ENCODE measurements at places on chromosomes 13 and 19.

DNA sequence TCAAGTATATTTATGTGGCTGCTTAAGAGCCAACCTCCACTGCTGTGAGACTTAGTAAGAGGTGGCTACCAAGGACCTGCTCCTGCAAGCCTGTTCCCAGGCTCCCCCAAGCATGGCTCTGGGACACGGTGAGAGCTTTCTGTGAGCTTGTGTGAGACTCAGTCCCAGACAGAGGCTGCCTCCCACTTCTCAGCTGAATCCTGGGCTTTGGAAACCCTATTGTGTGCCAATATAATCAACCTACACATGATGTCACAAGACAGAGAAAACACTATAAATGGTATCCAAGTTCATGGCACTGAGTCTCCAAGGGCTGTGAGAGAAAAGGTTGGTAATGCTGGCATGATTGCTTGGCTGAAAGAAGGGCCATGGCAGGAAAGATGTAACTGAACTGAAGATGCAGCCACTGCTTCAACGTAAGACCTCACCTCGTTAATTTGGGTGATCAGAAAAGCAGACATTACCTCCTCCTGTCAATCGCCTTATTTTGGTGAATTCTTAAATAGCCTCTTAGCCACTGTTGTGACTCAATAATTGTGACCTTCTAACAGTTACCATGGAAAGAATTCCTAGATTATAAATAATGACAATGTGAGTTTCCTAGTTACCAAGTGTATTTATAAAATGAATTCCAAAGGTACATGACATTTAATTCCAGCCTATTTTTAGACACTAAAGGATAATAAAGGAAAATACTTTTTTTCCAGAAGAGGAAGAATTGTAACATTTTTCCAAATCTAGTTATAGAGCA lies 332.0 kb downstream of the IRS2 start:
- DNase-seq = peak; percentile 66

GRCh38 chr19:54354761-54355160 lies 10.0 kb downstream of the LAIR1 start:
- DNase-seq = no peak

- peak; percentile 77 for DNase-seq
These were observed 9.8 kb upstream of the DPF1 start for GRCh38 chr19:38233740-38234251.

DNA sequence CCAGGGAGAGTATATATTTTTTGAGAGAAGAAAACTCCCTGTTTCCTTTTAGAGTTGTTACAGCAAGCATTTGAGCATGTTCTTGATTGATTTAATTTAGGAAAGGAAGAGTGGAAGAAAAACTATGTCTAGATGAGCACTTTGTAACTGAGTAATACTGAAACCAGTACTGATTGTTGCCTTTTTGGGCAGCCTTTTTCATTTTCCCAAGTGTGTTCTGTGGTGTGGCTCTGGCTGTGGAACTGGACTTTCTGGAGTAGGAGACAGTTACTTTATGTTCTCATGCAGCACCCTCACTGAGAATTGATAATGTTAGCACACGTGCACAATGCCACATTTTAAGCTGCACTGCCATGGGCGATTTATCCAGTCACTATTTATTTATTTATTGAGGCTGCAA lies 211.5 kb downstream of the LMO7 start:
- DNase-seq = no peak

GRCh38 chr13:29059800-29060199 lies 239.7 kb downstream of the MTUS2 start:
- peak; percentile 9 for DNase-seq

DNA sequence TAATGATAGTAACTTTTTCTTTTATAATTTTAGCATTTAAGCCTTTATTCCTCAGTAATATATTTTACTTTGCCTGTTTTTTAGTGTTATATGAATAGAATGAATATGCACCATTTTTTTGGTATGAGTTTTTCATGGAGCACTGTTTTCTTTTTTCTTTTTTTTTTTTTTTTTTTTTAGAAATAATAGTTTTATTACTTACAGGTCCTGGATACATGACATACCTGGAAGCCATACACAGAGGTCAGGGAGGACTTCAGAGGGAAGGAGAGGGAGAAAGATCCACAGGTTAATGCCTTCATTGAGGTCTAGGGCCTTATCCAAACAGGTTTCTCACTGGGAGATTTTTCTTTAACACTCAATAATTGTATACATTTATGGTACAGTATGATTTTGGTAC lies 26.4 kb downstream of the KCTD4 start:
- no peak for DNase-seq

GRCh38 chr19:15555021-15555420 lies 46.7 kb downstream of the CYP4F22 start:
- no peak for DNase-seq

DNA sequence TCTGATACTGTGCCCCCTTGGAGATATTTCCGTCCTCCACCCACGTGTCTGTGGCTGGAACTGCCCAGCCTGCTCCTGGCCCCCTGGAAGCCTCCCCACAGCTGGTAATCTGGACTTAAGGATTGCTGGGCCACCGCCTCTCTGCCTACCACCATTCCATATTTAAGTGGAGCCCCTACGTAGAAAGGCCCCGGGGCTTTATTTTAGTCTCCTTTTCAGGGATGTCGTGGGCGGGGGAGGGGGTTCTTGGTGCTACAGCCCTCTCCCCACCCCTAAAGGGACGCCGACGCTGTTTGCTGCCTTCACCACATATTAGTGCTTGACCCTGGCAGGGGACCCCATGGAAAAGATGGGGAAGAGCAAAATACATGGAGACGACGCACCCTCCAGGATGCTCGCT lies 2.7 kb upstream of the NOP53 start:
- no peak for DNase-seq

GRCh38 chr13:75494491-75494890 lies 12.5 kb upstream of the TBC1D4 start:
- no peak for DNase-seq

GRCh38 chr13:99717959-99718674 lies 216.8 kb downstream of the TM9SF2 start:
- no peak for DNase-seq

GRCh38 chr19:3304871-3305423 lies 61.4 kb upstream of the NFIC start:
- peak; percentile 75 for DNase-seq

DNA sequence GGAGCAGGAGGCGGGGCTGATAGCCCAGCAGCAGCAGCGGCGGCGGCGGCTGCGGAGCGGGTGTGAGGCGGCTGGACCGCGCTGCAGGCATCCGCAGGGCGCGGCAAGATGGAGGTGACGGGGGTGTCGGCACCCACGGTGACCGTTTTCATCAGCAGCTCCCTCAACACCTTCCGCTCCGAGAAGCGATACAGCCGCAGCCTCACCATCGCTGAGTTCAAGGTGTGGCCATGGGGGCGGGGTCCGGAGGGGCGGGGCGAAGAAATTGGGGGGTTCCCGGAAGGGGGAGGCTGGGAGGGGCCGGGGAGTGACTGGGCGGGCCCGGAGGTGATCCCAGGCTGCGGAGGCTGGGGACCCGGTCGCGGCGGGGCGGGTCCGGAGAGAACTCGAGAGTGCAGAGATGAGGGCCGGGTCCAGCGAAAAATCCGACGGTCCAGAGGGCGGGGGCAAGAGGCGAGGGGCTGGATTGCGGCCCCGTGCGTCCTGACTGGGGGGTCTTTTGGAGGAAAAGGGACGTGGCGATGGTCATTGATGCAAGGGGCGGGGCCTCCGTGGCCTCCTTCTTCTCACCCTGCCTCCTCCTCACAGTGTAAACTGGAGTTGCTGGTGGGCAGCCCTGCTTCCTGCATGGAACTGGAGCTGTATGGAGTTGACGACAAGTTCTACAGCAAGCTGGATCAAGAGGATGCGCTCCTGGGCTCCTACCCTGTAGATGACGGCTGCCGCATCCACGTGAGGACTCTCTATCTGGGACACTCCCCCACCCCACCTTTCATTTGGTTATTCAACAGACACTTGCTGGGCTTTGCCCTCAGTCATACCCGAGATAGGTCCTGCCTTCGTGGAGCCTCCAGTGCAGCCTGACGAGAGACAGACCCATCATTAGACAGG lies at the start of gene TBCB:
Gene TBCB, plus strand, starts transcription at position 16 of the 891 bp plus-strand sequence. Its CDS starts 93 bp downstream, at position 109.
- DNase-seq = no peak

GRCh38 chr19:56983171-56983570 lies 136.6 kb upstream of the USP29 start:
- no peak for DNase-seq

GRCh38 chr19:4775627-4776152 lies 15.8 kb upstream of the FEM1A start:
- no peak for DNase-seq

GRCh38 chr19:8138201-8138600 lies 11.2 kb downstream of the FBN3 start:
- DNase-seq = peak; percentile 74

GRCh38 chr19:33273881-33274662 lies 28.3 kb downstream of the CEBPA start:
- DNase-seq = peak; percentile 85

GRCh38 chr19:34172661-34173192 lies 423 bp downstream of the LSM14A start:
- DNase-seq = no peak

DNA sequence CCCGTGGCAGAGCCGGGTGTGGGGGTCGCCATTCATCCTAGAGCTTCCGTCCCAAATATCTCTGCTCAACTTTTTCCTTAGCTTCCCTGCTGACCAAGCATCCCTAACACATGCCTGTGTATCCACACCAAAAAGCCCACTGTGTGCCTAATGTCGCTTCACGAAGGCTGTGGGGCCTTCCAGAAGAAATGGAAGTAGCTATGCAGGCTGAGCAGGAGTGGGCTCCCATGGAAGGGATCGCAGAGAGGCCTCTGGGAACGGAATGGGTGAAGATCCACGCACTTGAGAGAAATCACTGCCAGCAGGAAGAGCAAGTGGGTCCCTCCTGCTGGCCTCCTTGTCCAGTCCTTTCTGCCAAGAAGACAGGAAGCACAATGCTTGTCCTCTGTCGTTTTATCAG lies 136.0 kb downstream of the SOX1 start:
- no peak for DNase-seq

GRCh38 chr13:90768116-90768515 lies 579.4 kb upstream of the MIR17HG start:
- DNase-seq = no peak

GRCh38 chr13:72368031-72368430 lies 359.4 kb downstream of the MZT1 start:
- DNase-seq = no peak

Data from muscle of leg (tissue), 16 donors.